ENCODE measurements at places on chromosomes 11 and 22.

DNA sequence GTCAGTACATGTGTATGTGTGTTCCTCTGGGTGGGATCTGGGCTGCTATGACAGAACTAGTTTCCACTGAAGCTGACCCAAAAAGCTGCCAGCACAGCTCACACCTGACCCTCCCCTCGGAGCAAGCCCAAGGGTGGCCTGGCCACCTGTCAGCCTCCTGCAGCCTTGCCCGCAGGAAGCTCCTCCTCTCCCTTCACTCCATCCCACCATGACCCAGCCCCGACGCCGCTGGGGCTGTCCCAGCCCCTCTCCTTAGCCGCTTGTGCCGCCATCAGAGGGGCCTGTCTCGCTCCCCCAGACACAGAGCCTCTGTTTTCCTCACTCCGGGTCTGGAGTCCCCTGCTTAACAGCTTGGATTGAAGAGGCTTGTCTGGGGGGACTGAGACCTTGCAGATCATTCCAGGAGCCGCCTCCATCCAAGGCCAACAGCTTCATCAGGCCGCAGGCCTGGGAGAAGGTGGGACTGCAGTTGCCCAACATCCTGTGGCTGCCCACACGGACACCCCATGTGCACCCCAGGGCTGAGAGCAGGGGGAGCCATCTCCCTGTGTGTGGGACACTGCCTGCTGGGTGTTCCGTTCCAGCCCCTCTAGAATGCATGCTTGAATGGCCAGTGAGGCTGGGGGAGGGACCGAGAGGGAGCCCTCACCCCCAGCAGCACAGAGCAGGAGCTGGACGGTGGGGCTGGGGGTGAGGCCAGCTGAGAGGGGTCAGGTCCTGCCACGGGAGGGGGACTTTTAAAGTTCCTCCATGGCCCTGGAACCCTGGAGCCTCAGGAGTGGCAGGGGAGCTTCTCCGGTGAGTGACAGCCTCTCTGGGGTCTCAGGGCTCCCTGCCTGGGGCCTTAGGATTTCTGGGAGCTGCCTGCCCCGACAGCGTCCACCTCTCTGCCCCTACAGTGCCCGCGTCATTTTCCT is 696 bp downstream of the MRGPRF start:
- DNase-seq = no peak

DNA sequence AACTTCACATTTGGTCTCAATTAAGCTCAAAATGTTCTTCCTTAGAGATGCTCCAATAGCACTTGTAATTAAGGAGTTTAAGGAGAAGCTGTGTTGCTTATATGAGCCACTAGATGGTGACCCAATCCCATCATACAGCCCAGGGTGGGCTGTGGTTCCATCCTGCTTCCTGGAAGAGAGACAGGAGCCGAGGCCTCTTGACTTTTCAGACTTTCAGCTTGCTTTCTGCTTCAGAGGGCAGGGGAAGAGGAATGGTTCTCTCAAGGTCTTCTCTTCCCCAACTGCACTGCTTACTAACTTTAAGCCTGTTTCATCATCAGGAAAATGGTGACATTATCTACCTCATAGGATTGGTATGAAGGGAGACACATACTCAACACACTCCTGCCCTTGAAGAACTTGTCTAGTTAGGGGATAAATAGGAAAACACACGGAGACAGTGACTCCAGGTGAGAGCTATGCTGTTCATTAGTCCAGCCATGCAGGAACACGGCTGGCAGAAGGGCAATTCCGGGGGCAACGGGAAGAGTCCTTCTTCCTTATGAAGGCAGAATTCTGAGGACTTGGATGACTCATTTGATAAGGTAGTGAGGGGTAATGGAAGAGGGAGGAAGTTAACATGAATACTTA is 20.1 kb downstream of the TMEM218 start:
- no peak for DNase-seq

- no peak for DNase-seq
Observed at GRCh38 chr11:36053281-36053680, 109.4 kb downstream of the LDLRAD3 start.

DNA sequence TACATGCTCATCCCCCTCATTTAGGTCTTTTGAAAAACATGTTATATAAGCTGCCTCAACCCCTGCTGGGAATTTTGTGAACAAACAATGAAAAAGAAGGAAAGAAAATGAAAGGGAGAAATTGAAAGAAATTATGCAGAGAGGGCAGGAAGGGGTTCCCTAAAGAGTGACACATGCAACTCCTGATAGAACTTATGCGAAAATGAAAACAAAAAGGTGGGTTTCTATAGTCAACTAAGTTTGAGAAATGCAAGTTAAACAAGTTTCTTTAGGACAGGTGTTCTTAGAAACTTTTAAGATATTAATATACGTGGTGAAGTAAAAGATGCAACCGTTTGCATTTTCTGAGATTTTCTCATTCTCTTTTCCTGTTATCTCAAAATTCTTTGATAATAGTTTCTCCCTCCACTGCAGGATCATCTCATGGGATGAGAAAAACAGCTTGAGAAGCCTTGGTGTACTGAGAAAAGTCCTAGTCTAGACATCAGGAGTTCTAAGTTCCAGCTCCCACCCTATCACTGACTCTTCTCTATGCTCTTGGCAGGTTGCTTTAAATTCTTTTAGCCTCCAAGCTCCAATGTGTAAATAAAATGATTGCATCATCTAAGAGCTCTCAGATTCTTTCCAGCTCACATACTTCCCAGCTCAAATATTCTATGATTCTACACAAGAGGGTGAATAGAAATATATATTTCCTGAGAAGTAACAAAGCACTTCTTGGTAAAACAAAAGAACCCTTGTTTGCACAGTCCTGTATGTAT is 109.2 kb downstream of the FAM76B start:
- no peak for DNase-seq

- no peak for DNase-seq
Observed at GRCh38 chr11:116386118-116386699, 386.6 kb downstream of the BUD13 start.

DNA sequence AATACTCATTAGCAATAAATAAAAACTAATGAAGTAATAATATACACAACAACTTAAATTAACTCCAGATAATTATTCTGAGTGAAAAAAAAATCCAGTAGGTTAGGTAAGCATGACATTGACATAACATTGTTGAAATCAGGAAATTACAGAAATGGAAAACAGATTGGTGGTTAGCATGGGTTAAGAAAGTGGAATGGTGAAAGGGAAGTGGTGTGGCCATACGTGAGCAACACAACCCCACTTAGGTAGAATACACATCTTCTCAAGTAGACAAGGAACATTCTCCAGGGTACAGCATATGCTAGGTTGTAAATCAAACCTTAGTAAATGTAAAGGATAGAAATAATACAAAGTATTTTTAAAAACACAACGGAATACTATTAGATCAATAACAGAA is 30.2 kb upstream of the CLTCL1 start:
- no peak for DNase-seq

DNA sequence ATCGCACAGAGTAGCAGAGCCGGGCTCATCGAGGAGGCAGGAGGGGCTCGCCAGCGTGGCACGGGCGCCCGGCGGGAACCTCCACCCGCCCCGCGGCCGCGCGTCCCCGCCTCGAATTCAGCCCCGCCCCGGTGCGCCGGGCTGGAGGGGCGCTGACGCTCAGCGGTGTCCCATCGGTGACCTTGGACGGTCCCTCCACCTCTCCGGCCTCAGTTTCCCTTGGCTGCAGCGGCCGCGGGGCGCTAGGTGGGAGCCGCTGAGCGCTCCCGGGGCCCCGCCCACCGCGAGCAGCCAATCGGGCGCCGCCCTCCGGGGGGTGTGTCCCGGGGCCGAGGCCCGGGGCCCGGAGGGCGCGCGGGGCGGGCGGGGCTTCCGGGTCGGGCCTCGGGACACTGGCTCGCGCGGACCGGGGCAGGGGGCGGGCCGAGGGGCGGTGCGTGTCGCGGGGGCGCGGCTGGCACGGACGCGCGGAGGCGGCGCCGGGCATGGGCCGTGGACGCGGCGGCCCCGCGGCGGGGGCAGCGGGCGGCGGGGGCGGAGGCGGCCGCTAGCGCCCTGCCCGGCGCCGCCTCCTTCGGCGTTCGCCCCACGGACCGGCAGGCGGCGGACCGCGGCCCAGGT is at the start of gene PPARA:
TSS of gene PPARA (plus strand) at position 493 of the 621 bp plus-strand sequence. CDS start 47,858 bp downstream, outside the sequence.
- peak; percentile 90 for DNase-seq

GRCh38 chr11:116071241-116071640 is 567.0 kb upstream of the CADM1 start:
- DNase-seq = no peak

DNA sequence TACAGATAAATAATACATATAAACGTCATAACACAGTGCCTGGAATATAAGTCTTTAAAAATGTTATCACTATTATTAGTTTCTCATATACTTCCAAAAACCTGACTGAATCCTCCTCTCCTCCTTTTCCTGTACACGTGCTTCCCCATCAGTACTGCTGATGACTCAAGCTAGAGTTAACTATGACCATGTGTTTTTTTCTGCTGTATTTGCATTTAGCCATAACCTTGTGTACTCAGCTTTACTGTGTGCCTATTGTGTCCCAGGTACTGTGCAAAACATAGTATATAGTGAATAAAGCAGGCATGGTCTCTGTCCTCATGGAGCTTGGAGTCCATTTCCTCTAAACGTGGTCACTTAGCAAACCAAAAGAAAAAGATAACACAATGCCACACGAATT is 56.5 kb upstream of the ARHGAP32 start:
- DNase-seq = no peak

GRCh38 chr22:49590851-49591445 is 236.7 kb downstream of the BRD1 start:
- DNase-seq = no peak

DNA sequence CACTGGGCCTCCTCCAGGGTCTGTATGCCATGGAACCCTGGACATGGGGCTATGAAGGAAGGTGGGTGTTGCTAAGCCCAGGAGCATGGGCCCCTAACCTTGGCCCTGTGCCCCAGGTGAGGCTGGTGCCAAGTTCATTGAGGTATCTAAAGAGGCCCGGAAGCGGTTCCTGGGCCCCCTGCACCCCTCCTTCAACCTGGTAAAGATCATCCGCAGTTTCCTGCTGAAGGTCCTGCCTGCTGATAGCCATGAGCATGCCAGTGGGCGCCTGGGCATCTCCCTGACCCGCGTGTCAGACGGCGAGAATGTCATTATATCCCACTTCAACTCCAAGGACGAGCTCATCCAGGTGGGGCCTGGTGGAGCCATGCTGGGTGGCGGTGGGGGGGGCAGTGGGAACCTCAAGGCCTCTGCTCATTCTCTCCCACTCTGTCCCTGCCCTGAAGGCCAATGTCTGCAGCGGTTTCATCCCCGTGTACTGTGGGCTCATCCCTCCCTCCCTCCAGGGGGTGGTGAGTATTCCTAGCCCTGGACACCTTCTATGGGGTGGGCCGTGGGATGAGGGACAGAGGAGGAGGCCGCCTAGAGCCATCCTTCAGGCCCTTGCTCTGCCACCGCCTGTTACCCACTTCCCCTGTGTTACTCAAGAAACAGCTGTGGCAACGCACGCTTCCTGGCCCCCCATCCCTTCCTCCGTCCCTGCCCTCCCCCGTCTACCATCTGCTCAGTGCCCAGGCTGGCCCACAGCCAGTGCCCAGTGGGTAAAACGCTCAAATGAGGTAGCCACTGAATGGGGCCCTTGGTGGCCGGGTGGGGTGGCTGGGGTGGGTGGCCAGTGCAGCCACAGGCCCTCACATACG is 3.0 kb downstream of the PNPLA2 start:
- DNase-seq = no peak

GRCh38 chr11:68199295-68199987 is 13.7 kb downstream of the KMT5B start:
- DNase-seq = no peak

GRCh38 chr11:114167355-114167754 is 107.8 kb downstream of the ZBTB16 start:
- no peak for DNase-seq

GRCh38 chr11:122666743-122667142 is 11.2 kb downstream of the UBASH3B start:
- no peak for DNase-seq

GRCh38 chr11:109071262-109071661 is 350.7 kb upstream of the C11orf87 start:
- DNase-seq = no peak

GRCh38 chr11:122210367-122210997 is 94.5 kb upstream of the BLID start:
- no peak for DNase-seq

GRCh38 chr11:66570079-66570849 is 1.9 kb upstream of the CTSF start:
- DNase-seq = no peak

Data from CD4-positive, alpha-beta T cell treated with Interleukin-15 for 4 hours (primary cell).